ENCODE measurements at places on chromosomes 13 and 19.

- DNase-seq, result no peak
These were observed 79.5 kb downstream of the MYO16 start for GRCh38 chr13:108708921-108709320.

- no peak for DNase-seq
These were observed 26.4 kb downstream of the RCBTB1 start for GRCh38 chr13:49559006-49559405.

DNA sequence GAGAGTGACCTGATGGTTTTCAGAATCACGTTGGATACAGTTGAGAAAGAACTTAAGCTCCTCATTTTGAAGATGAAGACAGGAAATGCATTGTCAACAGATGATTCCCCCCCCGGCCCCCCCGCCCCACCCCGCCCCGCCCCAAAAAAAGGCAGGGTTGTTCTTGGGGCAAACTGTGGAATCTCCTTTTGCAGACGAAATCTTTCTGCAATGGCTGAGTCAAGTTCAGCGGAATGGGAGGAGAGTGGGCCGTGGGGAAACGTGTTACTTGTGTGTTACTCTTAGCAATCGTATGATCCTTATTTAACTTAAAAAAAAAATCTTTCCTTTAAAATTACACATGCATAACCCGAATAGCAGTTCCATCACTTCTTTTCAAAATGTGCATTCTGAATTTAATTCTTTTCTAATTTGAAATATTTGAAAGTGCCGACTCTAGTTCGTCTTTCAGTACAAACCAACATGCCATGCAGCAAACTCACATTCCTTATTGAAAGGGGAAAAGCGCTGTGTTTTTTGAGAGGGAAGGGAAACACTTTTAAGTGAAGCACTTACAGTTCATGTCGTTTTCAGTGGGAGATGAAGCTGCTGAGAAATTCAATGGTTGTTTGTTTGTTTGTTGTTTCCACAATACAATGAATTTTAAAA lies 348.5 kb upstream of the ARGLU1 start:
- no peak for DNase-seq

- DNase-seq, result peak; percentile 81
These were observed 8.5 kb upstream of the LILRB3 start for GRCh38 chr19:54231077-54231931.

DNA sequence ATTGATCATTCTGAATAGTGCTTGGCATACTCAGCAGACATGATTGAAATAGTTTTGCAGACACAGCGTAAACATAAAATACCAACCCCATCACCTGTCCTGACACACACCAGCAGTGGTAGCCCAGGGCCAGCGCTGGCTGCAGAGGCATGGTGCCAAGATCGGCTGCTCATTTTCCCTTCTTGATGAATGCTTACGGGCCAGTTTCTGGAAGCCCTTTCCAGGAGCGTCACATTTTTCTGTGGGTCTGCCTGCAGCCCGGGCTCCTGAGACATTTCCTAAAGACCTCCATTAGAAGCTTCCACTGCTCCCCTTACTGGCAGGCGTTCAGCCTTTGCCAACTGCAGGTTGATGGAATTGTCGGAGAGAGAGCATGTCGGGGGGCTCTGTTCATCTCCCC lies 48.6 kb downstream of the CHST8 start:
- DNase-seq, result no peak

All from left lung (tissue), 14 donors.